H54 (cell line): ENCODE measurements at places on chromosomes 13 and 19.

DNA sequence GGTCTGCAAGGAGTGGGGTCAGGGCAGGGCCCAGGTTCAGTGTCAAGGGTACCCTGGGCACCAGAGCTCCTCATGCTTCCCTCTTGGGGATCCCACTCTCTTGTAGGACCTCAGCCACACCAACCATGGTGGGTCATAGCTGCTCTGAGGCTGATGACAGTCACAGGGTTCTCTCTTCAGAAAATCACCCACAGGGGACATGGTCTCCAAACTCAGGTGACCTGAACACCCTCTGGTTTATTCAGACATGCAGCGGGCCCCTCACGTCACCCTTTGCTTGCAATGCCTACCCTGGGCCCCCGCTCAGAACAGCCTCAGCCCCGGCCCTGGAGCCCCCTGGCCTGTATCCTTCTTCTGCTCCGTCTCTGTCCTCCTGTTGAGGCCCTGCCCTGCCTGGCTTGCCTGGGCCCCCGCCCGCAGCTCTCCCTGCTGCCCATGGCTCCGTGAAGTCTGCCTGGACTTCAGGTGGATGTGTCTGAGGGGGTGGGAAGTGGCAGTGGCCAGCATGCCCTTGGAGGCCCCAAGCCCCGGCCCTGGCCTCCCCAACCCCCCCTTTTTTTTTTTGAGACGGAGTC, 20.4 kb downstream of the CHERP start:
- DNase-seq: no peak

DNA sequence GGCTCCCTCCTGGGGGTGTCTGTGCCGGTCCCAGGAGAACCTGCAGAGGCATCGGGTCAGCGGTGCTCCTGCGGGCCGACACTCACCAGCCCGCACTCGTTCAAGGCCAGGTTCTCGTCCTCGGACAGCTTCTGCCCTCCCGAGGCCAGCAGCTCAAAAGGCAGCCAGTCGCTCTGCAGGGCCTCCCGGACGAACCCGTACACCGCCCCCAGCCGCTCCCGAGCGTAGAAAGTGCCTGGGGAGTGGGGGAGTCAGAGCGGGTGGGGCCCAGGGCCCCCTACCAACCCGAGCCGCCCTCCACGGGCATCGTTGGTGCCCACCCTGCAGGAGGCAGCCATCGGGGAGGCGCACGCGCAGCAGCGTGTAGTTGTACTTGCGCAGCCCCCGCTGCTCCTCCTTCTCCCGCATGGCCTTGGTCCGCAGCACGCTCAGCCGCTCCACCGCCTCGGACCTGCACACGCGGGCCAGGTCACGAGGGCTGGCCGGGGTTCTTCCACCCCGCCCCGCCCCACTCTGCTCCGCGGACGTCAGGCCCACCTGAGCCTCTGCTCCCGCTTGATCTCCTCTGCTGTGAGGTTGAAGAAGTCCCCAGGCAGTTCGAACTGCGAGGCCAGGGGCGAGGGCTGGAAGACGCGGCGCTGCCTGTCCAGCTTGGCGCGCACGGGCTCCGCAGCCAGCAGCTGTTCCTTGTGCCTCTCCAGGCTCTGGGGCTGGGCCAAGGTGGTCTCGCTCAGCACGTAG, 11.5 kb downstream of the UBXN6 start:
- DNase-seq: no peak

GRCh38 chr13:27625839-27626238, 4.1 kb downstream of the POLR1D start:
- DNase-seq: no peak

GRCh38 chr19:12778017-12778904, 2.9 kb upstream of the HOOK2 start:
- no peak for DNase-seq

GRCh38 chr13:87244256-87244890, 426.8 kb upstream of the SLITRK5 start:
- no peak for DNase-seq

DNA sequence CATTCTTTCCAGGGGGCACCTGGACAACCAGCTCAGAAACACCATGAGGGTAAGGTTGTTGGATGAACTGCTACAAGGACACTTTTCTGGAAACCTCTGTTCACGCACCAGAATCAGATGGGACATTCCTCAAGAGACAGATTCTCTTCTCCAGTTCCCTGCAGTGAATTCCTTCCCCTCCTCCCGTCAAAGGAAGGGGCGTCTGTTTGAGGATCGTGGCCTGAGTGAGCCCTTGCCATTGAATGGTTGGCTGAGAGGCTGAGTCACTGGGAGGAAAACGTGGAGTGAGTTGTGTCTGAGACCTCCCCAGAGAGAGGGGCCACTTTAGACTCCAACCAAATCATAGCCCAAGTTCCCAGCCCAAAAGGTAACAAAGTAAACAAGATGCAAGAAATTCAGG, 79.4 kb upstream of the ZNF507 start:
- DNase-seq: no peak

DNA sequence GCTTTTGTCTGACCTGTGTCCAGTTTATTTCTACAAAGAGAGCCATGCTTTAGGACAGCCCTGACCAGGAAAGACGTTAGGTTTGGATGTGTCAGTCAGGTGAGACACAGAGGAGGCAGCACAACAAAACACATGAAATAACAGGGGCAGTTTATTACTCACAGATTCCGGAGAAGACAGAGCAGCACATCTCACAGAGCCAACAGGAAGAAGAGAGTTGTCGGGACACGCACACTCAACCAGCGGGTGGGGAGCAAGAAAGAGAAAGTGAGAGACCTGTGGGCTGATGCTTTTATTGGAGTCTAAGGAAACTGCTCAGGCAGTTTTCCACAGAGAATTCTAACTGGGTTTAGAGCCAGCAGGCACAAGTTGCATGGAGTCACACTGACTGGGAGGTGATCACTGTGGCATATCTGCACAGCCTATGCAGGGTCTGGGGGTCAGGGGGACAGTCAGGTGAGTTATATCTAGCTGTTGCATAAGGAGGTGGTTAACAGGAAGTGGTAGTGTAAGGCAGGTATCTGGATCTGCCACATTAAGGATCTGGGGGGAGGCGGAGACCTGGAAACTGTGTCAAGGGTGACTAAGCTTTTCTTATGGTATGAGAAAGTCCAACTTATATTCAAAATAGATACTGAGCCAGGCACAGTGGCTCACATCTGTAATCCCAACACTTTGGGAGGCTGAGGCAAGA, 24.1 kb upstream of the CEACAM20 start:
- no peak for DNase-seq

DNA sequence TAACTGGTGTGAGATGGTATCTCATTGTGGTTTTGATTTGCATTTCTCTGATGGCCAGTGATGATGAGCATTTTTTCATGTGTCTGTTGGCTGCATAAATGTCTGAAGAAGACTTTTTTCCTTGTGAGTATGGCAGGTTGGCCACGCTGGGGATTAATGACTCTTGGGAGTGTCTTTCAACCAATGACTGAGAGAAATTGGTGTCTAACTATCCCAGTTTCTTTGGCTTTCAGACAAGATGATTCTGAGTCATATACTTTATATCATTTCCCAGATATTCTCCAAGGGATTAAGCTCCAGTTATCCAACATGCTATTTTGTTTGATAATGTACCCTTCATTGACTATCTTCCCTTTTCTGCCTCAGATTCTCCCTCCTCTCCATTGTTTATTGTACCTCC, 35.5 kb upstream of the CSNK1A1L start:
- no peak for DNase-seq

- DNase-seq: no peak
Measured at GRCh38 chr13:52925775-52926285, 77.4 kb upstream of the PCDH8 start.

DNA sequence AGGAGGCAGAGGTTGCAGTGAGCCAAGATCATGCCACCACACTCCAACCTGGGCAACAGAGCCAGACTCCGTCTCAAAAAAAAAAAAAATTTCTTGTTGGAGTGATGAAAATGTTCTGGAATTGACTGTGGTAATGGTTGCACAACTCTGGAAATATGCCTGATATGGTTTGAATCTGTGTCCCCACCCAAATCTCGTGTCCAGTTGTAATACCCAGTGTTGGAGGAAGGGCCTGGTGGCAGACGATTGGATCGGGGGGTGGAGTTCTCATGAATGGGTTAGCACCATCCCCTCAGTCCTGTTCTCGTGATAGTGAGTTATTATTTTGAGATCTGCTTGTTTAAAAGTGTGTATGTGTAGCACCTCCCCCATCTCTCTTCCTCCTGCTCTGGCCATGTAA, 41.1 kb upstream of the MAP3K10 start:
- no peak for DNase-seq

GRCh38 chr13:73231471-73231870, 172.7 kb downstream of the KLF5 start:
- no peak for DNase-seq

DNA sequence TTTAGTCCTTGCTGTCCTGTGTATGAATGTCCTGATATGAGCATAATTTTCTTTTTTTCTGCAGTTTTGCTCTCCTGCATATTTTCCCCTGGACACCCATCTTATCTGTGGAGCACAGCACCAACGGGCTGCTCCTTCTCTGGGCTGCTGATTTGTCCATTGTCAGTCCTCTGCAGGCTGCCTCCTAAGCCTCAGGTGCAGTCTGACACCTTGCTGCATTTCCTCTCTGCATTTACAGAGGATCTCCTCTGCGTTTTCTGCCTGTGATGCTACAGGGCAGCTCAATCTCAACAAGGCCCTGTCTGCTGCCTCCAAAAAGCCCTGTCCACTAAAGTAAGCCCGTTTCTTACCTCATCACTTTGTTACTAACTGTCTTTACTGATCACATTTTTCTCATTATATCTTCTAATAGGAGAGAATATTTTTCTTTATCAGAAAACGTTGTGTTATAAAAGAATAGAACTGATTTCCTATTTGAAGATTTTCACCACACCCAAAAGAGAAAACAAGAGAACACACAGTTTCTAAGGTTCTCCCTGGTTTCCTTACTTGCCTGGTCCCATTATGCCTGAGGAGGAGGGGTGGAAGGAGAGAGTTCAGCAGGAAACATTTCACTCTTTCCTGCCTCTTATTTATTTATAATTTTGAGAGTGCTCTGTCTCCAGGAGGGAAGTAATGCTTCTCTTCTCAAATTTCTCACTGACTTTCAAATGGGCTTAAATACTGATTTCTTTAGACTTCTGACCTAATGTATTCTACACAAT, 65.6 kb upstream of the TDRD3 start:
- DNase-seq: no peak

GRCh38 chr13:109995578-109995977, 209.2 kb upstream of the IRS2 start:
- no peak for DNase-seq

- DNase-seq: no peak
Measured at GRCh38 chr13:38871275-38871674, 119.4 kb downstream of the STOML3 start.

GRCh38 chr19:39335168-39335548, 685 bp downstream of the GMFG start:
- no peak for DNase-seq

DNA sequence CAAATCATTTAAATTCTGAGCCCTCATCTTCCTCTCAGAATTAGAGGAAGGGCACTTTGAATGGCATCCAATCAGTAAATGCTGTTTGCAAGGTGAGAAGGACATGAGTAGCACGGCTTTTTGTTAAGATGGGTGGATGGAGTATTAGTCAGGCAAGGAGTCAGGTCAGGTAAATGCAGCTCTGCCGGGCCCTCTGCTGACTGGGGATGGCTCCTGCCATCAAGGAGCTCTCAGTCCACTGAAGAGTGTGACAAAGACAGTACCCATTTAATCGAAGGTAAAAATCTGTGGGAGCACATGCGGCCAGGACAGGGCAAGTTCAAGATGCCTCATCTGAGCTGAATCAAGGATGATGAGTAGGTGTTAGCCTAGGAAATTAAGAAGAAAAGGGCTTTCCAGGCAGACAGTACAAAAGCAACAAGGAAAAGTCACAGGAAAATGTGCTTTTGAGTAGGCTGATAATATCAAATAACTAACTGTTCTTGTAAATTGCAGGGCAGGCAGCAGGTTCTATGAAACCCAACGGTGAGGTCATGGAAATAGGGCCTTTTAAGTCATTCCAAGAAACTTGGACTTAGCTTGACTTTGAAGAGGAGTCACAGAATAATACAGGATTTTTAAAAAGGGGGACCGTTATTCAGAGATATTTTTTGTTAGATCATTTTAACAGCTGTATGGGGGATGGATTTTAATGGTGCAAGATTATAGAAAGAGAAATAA, 670.5 kb upstream of the ARGLU1 start:
- DNase-seq: no peak

- no peak for DNase-seq
Measured at GRCh38 chr19:8858260-8858659, 26.1 kb downstream of the MBD3L1 start.

GRCh38 chr13:111261326-111261725, 59.1 kb upstream of the TEX29 start:
- no peak for DNase-seq

GRCh38 chr13:77800219-77800618, 102.7 kb downstream of the SLAIN1 start:
- no peak for DNase-seq

GRCh38 chr13:36814465-36814864, 4.6 kb upstream of the RFXAP start:
- DNase-seq: no peak

GRCh38 chr19:43711751-43712355, 4.0 kb upstream of the IRGC start:
- DNase-seq: no peak

GRCh38 chr13:97911311-97912138, 42.0 kb upstream of the IPO5 start:
- peak; percentile 25 for DNase-seq

GRCh38 chr13:36342715-36343114, 3.5 kb downstream of the SPART start:
- DNase-seq: no peak

DNA sequence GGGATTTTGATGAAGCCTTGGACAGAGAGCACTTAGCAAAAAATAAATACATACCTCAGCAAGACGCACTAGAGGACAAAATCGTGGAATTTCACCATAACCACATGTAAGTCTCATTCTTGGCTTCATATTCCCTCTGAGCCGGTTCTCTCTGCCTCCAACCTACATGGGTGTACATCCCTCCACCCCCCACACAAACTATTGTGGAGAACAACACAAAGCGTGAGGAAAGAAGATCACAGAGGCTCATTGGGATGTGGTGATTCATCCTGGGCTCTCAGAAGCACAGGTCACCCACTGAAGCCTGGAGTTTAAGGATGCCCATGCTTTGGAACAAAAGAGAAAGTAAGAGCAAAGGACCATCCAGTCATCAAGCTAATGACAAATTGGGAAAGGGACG, 192.2 kb downstream of the STK24 start:
- no peak for DNase-seq

- no peak for DNase-seq
Measured at GRCh38 chr13:38781539-38781938, 94.7 kb downstream of the FREM2 start.

DNA sequence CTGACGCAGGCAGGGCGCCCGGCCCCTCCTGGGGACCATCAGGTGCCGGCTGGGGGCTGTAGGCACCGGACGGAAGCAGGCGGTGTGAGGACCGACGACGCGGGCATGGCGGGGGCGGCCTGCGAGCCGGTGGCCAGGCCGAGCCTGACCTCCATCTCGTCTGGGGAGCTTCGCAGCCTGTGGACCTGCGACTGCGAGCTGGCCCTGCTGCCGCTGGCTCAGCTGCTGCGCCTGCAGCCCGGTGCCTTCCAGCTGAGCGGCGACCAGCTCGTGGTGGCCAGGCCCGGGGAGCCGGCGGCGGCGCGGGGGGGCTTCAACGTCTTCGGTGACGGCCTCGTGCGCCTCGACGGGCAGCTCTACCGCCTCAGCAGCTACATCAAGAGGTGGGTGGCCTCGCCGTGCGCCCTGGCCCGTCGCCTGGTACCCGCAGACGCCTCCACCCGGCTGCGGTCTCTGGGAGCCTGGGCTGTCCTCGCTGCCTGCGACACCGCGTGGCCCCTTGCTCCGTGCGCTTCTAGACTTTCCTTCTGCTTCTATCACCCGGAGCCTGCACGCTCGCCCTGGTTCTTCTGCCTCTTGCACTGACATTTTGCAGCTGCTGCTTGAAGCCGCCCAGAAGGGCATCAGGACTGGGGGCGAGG, 460 bp downstream of the MEDAG start:
- no peak for DNase-seq
